ENCODE measurements at places on chromosomes 5 and 9. TPM values are rescaled to one million over a fixed set of nuclear protein-coding genes. Genes with fewer than 3 reads are reported as not detected.

Gene SPATA31D4
- not detected for polyA plus RNA-seq

Gene SPOCK1
- polyA plus RNA-seq, result 5.4 TPM

Gene TLR4
- polyA plus RNA-seq, result 12.8 TPM

Gene KCNIP1
- polyA plus RNA-seq, result not detected

Gene N4BP3
- 0.03 TPM for polyA plus RNA-seq

Gene SLCO4C1
- 0.13 TPM for polyA plus RNA-seq

Gene MSANTD3
- polyA plus RNA-seq, result 28.9 TPM

Gene CCL21
- polyA plus RNA-seq, result 1.4 TPM

Gene DBH
- not detected for polyA plus RNA-seq

Gene SV2C
- not detected for polyA plus RNA-seq

Gene HTR1A
- not detected for polyA plus RNA-seq

Gene DMRT3
- polyA plus RNA-seq, result not detected

Gene OR1J2
- polyA plus RNA-seq, result not detected

Gene OTULINL
- polyA plus RNA-seq, result 0.69 TPM

Gene CTXN3
- polyA plus RNA-seq, result not detected

Gene C6
- 0.20 TPM for polyA plus RNA-seq

Gene MARCOL
- not detected for polyA plus RNA-seq

Gene NRARP
- 0.50 TPM for polyA plus RNA-seq

Gene PCDHGA7
- not detected for polyA plus RNA-seq

Gene C9orf153
- polyA plus RNA-seq, result not detected

Gene MARVELD2
- not detected for polyA plus RNA-seq

Gene GMCL2
- not detected for polyA plus RNA-seq

Gene RASGRF2
- polyA plus RNA-seq, result 2.3 TPM
